Osteoblast (primary cell): ENCODE measurements at places on chromosomes 7 and 10. TPM values are rescaled to one million over a fixed set of nuclear protein-coding genes. Genes with fewer than 3 reads are reported as not detected.

Gene CNNM1
- total RNA-seq: 0.29 and 0.36 TPM in 2 replicates

- no peaks in the 10 kb centered on the region for H3K36me3 ChIP-seq
- no peak overlapping the region for H3K4me3 ChIP-seq
- H3K27ac ChIP-seq: peak overlapping the region; percentile 37
- peaks cover 18% of the 10 kb centered on the region for H3K4me1 ChIP-seq
- H3K27me3 ChIP-seq: no peaks in the 10 kb centered on the region
- DNase-seq: no peak
Measured at GRCh38 chr7:152354061-152354460, 81.7 kb downstream of the KMT2C start.

Gene VAX1
- total RNA-seq: not detected in 2 replicates

Gene WNT8B
- not detected in 2 replicates for total RNA-seq

- no peaks in the 10 kb centered on the region for H3K36me3 ChIP-seq
- H3K4me1 ChIP-seq: no peaks in the 10 kb centered on the region
- H3K27me3 ChIP-seq: no peaks in the 10 kb centered on the region
- H3K4me3 ChIP-seq: no peak overlapping the region
- DNase-seq: peak; percentile 88
- H3K27ac ChIP-seq: no peak overlapping the region
Measured at GRCh38 chr7:97104719-97105238, 12.7 kb upstream of the SDHAF3 start.

GRCh38 chr10:62046522-62047227 is 145.2 kb downstream of the ARID5B start:
- peak overlapping the region; percentile 29 for H3K4me3 ChIP-seq
- peak overlapping the region; percentile 93 for H3K27ac ChIP-seq
- no peak for DNase-seq
- H3K27me3 ChIP-seq: no peaks in the 10 kb centered on the region
- peaks cover 4% of the 10 kb centered on the region for H3K36me3 ChIP-seq

DNA sequence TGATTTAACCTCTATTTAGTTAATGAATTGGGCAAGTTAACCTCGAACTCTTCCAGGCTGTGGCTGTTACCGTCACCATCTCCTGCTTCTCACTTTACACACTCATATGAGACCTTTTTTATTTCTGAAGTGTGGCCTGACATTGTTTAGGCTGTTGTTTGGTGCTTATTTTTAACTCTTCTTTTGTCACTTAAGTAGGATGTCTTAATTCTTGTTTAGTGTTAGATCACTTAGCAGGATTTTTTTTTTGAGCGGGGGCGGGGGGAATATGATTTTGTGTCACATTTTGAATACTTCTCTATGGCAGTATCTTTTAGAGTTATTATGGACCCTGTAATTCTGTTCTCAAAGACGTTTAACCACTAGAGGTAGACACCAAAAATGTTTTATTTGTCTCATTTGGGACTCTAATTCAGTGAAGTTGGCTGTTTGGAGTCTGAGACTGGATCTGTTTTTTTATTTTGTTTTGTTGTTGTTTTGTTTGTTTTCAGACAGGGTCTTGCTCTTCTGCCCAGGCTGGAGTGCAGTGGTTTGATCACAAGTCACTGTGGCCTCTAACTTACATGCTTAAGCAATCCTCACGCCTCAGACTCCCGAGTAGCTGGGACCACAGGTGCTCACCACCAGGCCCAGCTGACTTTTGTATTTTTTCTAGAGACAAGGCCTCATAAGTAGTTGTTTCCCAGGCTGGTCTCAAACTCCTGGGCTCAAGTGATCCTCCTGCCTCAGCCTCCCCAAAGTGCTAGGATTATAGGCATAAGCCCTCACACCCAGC is 73.5 kb downstream of the CUX1 start:
- no peaks in the 10 kb centered on the region for H3K4me1 ChIP-seq
- H3K36me3 ChIP-seq: no peaks in the 10 kb centered on the region
- no peaks in the 10 kb centered on the region for H3K27me3 ChIP-seq
- H3K4me3 ChIP-seq: no peak overlapping the region
- no peak for DNase-seq

Gene GARIN1A
- 1.4 and 2.1 TPM in 2 replicates for total RNA-seq

GRCh38 chr7:40219917-40220316 is 85.1 kb downstream of the SUGCT start:
- H3K36me3 ChIP-seq: no peaks in the 10 kb centered on the region
- peak overlapping the region; percentile 88 for H3K27ac ChIP-seq
- H3K4me1 ChIP-seq: peaks cover 40% of the 10 kb centered on the region
- peak; percentile 89 for DNase-seq
- no peaks in the 10 kb centered on the region for H3K27me3 ChIP-seq

- no peaks in the 10 kb centered on the region for H3K27me3 ChIP-seq
- H3K4me3 ChIP-seq: no peak overlapping the region
- H3K27ac ChIP-seq: no peak overlapping the region
- H3K36me3 ChIP-seq: no peaks in the 10 kb centered on the region
Measured at GRCh38 chr7:102155821-102156441, 130.7 kb upstream of the SH2B2 start.

DNA sequence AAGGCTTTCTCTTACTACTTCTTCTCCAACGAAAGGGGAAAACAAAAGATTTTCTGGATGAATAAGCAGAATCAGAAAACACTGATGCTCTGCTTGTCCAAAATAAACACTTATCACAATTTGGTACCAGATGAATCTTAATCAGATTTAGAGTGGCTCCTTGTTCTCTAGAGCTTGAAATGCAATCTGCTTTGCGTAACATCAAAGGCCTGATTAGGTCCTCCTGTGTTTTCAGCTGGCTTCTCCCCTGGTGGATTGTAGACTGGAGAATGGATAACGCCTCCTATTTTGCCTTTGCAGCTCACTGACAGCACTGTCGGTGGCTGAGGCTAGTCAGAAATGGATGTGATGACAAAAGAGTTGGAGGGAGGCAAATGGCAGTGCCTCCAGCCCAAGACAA is 91.2 kb downstream of the FAM13C start:
- H3K4me1 ChIP-seq: no peaks in the 10 kb centered on the region
- H3K36me3 ChIP-seq: no peaks in the 10 kb centered on the region
- no peak for DNase-seq
- H3K27me3 ChIP-seq: no peaks in the 10 kb centered on the region
- H3K27ac ChIP-seq: no peak overlapping the region

DNA sequence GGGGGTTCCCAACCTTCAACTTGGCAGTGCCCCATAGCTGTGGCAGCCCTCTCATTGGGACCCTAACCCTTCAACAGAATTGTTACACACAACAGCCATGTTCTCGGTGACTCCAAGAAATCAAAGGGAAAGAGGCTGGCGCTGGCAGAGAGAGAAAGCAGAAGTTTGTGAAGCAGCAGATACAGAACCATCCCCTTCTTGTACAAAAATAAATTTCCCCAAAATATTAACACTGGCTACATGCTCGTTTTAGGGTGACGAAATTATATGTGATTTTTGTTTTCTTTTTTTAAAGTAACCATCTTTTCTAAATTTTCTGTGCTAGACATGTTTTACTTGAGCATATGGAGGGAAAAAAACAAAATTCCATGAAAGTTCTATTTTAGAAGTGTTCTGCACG is 45.2 kb upstream of the SAMD8 start:
- no peak for DNase-seq
- no peak overlapping the region for H3K4me3 ChIP-seq
- H3K4me1 ChIP-seq: no peaks in the 10 kb centered on the region
- H3K36me3 ChIP-seq: no peaks in the 10 kb centered on the region
